Trophoblast cell (in vitro differentiated cells and primary cell): ENCODE measurements at places on chromosomes 3 and 15.

- H3K27ac ChIP-seq: no peak overlapping the region
- H3K36me3 ChIP-seq: no peaks in the 10 kb centered on the region
- no peaks in the 10 kb centered on the region for H3K27me3 ChIP-seq
- peaks cover 2% of the 10 kb centered on the region for H3K4me1 ChIP-seq
- no peak overlapping the region for H3K4me3 ChIP-seq
- DNase-seq: no peak
Observed at GRCh38 chr3:38268087-38268486, 2.5 kb downstream of the SLC22A13 start.

DNA sequence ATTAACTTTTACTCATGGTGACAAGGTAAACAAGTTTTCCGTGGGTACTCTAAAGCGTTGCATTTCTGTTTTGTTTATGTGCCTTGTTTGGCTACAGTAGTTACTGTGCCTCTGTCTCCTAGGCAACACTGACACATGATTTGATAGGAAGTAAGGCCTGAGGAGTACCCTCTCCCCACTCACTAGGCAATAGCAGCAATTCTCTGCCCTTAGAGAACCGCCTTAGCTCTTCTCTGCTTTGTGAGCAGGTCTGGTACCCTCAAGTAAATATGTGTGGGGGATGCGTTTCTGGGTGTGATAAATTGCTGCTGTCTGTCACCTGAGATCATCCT is at the start of gene IL5RA:
TSS of gene IL5RA (minus strand) at position 76 of the 332 bp plus-strand sequence. CDS start 5,390 bp downstream, outside the sequence.
- H3K27me3 ChIP-seq: no peaks in the 10 kb centered on the region
- DNase-seq: peak; percentile 14
- H3K4me3 ChIP-seq: no peak within 1 kb of the TSS
- H3K36me3 ChIP-seq: no peaks in the 10 kb centered on the region

DNA sequence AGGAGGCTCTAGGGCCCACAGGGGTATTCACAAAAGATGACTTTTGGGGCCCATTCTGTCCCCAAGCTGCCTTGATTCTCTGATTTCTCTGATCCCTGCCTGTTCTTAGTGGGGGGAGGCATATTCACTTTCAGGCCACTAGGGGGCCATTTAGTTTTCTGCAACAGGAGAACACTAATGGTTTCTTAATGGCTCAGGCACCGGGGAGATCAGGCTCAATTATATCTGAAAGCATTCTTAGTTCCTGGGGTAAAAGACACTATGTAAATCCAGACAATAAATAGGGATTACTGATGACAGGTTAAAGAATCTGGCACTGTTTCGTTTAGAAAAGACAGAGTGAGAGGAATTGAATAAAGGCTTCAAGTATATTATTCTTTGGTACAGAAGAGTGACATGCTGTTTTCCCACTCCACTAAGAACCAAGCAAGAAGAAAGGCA is 2.5 kb upstream of the INAFM2 start:
- H3K27ac ChIP-seq: peak overlapping the region; percentile 36
- H3K36me3 ChIP-seq: no peaks in the 10 kb centered on the region
- peak; percentile 31 for DNase-seq
- peaks cover 30% of the 10 kb centered on the region for H3K4me1 ChIP-seq
- no peaks in the 10 kb centered on the region for H3K27me3 ChIP-seq

- H3K27ac ChIP-seq: no peak overlapping the region
- no peaks in the 10 kb centered on the region for H3K36me3 ChIP-seq
- no peaks in the 10 kb centered on the region for H3K4me1 ChIP-seq
- no peak for DNase-seq
- H3K4me3 ChIP-seq: no peak overlapping the region
- no peaks in the 10 kb centered on the region for H3K27me3 ChIP-seq
Observed at GRCh38 chr3:6608843-6609242, 252.1 kb upstream of the GRM7 start.

GRCh38 chr3:152399374-152399773 is 130.6 kb downstream of the MBNL1 start:
- no peaks in the 10 kb centered on the region for H3K27me3 ChIP-seq
- H3K27ac ChIP-seq: no peak overlapping the region
- DNase-seq: no peak
- H3K4me1 ChIP-seq: no peaks in the 10 kb centered on the region

GRCh38 chr15:45449916-45450867 is 71.8 kb upstream of the GATM start:
- no peak for DNase-seq
- H3K4me1 ChIP-seq: peaks cover 34% of the 10 kb centered on the region
- no peaks in the 10 kb centered on the region for H3K27me3 ChIP-seq
- no peak overlapping the region for H3K4me3 ChIP-seq
- H3K36me3 ChIP-seq: no peaks in the 10 kb centered on the region
- H3K27ac ChIP-seq: no peak overlapping the region

GRCh38 chr3:138078096-138078495 is 37.3 kb downstream of the DZIP1L start:
- peaks cover 6% of the 10 kb centered on the region for H3K36me3 ChIP-seq
- H3K27ac ChIP-seq: no peak overlapping the region
- H3K27me3 ChIP-seq: no peaks in the 10 kb centered on the region
- DNase-seq: no peak
- H3K4me3 ChIP-seq: no peak overlapping the region
- peaks cover 14% of the 10 kb centered on the region for H3K4me1 ChIP-seq

- peaks cover 3% of the 10 kb centered on the region for H3K36me3 ChIP-seq
- H3K4me3 ChIP-seq: no peak overlapping the region
- H3K27me3 ChIP-seq: no peaks in the 10 kb centered on the region
- DNase-seq: no peak
- no peaks in the 10 kb centered on the region for H3K4me1 ChIP-seq
Observed at GRCh38 chr3:12328132-12328836, 39.4 kb downstream of the PPARG start.

DNA sequence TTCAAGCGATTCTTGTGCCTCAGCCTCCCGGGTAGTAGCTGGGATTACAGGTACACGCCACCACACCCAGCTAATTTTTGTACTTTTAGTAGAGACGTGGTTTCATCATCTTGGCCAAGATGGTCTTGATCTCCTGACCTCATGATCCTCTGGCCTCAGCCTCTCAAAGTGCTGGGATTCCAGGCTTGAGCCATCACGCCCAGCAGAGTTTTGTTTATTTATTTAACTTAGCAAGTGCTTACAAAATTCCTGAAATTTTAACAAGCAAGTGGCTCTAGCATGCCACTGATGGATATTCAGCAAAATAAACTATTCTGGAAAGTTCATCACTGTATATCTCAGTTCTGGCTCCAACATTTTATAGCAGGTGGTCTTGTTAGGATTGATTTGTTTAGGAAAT is 585.9 kb downstream of the OTOL1 start:
- no peak overlapping the region for H3K27ac ChIP-seq
- H3K4me3 ChIP-seq: no peak overlapping the region
- H3K27me3 ChIP-seq: no peaks in the 10 kb centered on the region
- no peaks in the 10 kb centered on the region for H3K4me1 ChIP-seq

GRCh38 chr3:179266701-179267211 is 15.8 kb upstream of the KCNMB3 start:
- no peak for DNase-seq
- no peaks in the 10 kb centered on the region for H3K27me3 ChIP-seq
- H3K36me3 ChIP-seq: no peaks in the 10 kb centered on the region
- no peak overlapping the region for H3K27ac ChIP-seq

- no peak overlapping the region for H3K4me3 ChIP-seq
- H3K27me3 ChIP-seq: no peaks in the 10 kb centered on the region
- H3K4me1 ChIP-seq: no peaks in the 10 kb centered on the region
- H3K27ac ChIP-seq: no peak overlapping the region
- no peaks in the 10 kb centered on the region for H3K36me3 ChIP-seq
- no peak for DNase-seq
Observed at GRCh38 chr3:174199696-174200095, 659.4 kb upstream of the NAALADL2 start.

DNA sequence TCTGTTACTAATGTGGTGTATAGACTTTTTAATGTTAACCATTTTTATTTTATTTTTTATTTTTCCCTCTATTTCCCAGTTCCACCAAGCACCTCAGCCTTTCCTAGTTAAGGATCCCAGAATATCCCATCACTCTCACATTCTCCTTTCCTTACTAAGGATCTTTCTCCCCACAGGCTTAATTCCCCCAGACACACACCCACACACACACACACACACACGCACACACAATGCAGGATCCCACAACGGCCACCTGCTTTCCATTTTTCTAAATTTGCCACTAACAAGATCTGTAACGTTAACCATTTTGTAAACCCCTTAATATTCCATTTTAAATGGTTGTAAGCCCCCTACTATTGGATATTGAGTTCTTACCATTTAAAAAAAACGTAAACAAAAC is 404.1 kb downstream of the ZIC1 start:
- no peaks in the 10 kb centered on the region for H3K36me3 ChIP-seq
- H3K27ac ChIP-seq: no peak overlapping the region
- H3K4me3 ChIP-seq: no peak overlapping the region
- no peaks in the 10 kb centered on the region for H3K27me3 ChIP-seq

GRCh38 chr3:171249245-171249644 is 211.0 kb downstream of the TNIK start:
- H3K4me3 ChIP-seq: no peak overlapping the region
- no peak overlapping the region for H3K27ac ChIP-seq
- no peaks in the 10 kb centered on the region for H3K36me3 ChIP-seq
- no peaks in the 10 kb centered on the region for H3K4me1 ChIP-seq
- no peak for DNase-seq
- no peaks in the 10 kb centered on the region for H3K27me3 ChIP-seq

DNA sequence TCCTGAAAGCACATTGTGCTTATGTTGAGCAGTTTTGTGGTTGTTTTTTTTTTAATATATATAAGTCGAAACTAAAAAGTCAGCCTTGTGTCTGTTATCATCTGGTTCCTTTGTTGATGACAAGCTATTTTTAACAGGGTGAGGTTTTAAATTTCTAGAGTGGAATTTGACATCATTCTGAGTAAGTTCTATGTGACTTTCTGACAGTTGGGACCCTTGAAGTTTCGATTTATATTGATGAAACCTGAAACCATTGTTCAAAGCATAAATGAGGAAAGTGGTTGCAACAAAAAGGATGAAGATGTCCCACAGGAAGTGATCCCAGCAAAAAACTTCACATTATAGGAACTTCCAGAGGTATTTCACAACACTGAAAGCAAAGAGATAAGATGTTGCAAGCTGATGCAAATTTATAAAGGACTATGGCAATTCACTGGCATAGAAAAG is 94.0 kb downstream of the CYP19A1 start:
- H3K27ac ChIP-seq: no peak overlapping the region
- no peak for DNase-seq
- H3K4me1 ChIP-seq: peaks cover 3% of the 10 kb centered on the region
- H3K36me3 ChIP-seq: no peaks in the 10 kb centered on the region

DNA sequence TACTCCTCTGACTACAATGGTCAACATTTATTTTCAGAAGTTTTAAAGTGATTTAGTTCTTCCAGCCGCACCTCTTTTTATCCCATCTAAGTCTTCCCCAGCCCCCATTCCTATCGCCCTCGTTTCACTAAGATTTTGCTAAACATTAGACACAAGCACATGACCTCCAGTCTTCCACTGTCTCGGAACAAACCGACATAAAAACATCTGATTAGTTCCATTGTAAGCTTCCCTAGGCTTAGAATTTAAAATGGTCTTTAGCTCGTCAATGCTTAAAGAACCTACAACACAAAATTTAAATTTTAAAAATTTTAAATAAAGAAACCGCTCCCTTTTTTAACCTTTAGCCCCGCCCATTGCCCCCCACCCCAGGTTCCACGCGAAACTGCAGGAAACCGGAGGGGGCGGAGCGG is 284 bp upstream of the TSC22D2 start:
- H3K27me3 ChIP-seq: no peaks in the 10 kb centered on the region
- no peaks in the 10 kb centered on the region for H3K4me1 ChIP-seq
- H3K36me3 ChIP-seq: peaks cover 7% of the 10 kb centered on the region

DNA sequence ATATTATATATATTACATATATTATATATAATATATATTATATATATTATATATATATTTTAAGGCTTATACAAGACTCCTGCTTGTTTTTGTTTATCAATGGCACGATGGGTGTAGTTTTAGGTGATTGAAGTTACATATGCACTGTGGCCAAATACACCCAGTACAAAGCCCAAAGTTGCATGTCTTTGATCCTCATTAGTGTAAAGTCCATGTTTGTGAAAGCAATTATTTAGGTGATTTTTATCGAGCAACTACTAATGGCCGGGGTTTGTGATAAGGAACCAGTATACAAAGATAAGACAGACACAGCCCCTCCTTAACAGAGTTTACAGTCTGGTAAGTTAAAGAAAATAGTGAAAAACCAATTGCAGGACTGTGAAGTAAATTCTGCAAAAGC is 154.3 kb downstream of the CHDH start:
- H3K4me3 ChIP-seq: no peak overlapping the region
- no peaks in the 10 kb centered on the region for H3K27me3 ChIP-seq
- DNase-seq: no peak
- peaks cover 15% of the 10 kb centered on the region for H3K4me1 ChIP-seq
- no peak overlapping the region for H3K27ac ChIP-seq

GRCh38 chr3:124272605-124273151 is 280.8 kb upstream of the ROPN1 start:
- H3K4me1 ChIP-seq: peaks cover 8% of the 10 kb centered on the region
- H3K36me3 ChIP-seq: peaks cover 3% of the 10 kb centered on the region
- H3K27me3 ChIP-seq: no peaks in the 10 kb centered on the region
- H3K4me3 ChIP-seq: no peak overlapping the region
- DNase-seq: no peak
- peak overlapping the region; percentile 12 for H3K27ac ChIP-seq

- H3K27ac ChIP-seq: no peak overlapping the region
- no peaks in the 10 kb centered on the region for H3K36me3 ChIP-seq
- H3K27me3 ChIP-seq: no peaks in the 10 kb centered on the region
- DNase-seq: no peak
Observed at GRCh38 chr3:38840987-38841386, 25.0 kb upstream of the SCN10A start.

DNA sequence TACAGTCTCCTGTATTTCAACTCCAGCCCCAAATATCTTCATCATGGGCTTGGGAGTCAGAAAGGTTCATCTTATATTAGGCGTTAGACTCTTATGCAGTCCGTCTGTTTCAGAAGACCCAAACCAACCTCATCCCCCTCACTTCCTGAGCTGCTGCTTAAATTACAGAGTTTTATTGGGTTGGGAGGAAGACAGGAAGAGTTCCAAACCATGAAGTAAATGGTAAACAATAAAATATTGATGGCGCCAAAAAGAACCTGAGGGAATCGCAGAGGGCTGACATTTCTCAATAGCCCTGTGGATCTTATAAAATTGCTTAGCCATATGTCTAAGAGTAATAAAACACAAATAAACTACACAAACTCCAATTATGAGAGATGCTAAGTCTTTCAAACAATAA is 116.9 kb upstream of the C3orf80 start:
- no peaks in the 10 kb centered on the region for H3K36me3 ChIP-seq
- no peak overlapping the region for H3K27ac ChIP-seq
- H3K4me3 ChIP-seq: no peak overlapping the region
- H3K27me3 ChIP-seq: no peaks in the 10 kb centered on the region

DNA sequence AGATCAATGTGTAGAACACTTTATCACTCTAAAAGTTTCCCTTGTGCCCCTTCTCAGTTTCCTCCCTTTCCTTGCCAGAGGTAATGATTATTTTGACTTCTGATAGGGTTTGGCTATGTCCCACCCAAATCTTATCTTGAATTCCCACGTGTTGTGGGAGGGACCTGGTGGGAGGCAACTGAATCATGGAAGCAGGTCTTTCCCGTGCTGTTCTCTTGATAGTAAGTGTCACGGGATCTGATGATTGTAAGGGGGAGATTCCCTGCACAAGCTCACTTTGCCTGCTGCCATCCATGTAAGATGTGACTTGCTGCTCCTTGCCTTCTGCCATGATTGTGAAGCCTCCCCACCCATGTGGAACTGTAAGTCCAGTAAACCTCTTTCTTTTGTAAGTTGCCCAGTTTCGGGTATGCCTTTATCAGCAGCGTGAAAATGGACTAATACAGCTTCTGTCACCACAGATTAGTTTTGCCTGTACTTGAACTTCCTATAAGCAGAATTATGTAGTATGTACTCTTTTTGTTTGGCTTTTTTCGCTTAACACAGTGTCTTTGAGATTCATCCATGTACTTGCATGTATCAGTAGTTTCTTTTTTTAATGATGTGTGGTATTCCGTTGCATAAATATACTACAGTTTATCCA is 7.2 kb downstream of the FEM1B start:
- DNase-seq: no peak
- H3K4me1 ChIP-seq: peaks cover 2% of the 10 kb centered on the region
- H3K36me3 ChIP-seq: peaks cover 9% of the 10 kb centered on the region
- no peaks in the 10 kb centered on the region for H3K27me3 ChIP-seq
- H3K27ac ChIP-seq: no peak overlapping the region
